ENCODE measurements at places on chromosomes 11 and 22.
A peak's percentile ranks its signal among the peaks of the same experiment; 100 is the strongest.

- DNase-seq, result no peak
These were observed 1.0 kb upstream of the TRIM44 start for GRCh38 chr11:35661534-35661933.

GRCh38 chr22:30289980-30290313, 642 bp upstream of the CASTOR1 start:
- DNase-seq, result no peak

- DNase-seq, result no peak
These were observed 178.6 kb downstream of the MIAT start for GRCh38 chr22:26835929-26836528.

DNA sequence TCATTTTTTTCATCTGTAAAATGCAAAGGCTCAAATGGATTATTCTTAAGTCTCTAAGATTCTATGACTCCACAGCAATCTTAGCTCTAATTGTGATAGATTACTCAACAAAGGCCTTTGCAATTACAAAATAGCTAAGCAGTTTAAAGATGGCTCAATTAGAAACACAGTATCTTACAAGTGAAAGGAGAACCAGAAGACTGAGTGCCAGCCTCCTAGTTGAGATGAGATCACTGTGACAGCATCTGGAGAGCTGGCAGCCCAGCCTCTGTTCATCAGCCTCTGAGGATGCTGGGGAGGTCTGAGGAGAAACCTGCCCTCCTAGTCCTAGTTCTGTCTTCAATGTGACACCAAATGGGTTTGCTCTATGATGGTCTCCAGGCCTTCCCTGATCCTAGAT, 158.4 kb upstream of the NARS2 start:
- no peak for DNase-seq

DNA sequence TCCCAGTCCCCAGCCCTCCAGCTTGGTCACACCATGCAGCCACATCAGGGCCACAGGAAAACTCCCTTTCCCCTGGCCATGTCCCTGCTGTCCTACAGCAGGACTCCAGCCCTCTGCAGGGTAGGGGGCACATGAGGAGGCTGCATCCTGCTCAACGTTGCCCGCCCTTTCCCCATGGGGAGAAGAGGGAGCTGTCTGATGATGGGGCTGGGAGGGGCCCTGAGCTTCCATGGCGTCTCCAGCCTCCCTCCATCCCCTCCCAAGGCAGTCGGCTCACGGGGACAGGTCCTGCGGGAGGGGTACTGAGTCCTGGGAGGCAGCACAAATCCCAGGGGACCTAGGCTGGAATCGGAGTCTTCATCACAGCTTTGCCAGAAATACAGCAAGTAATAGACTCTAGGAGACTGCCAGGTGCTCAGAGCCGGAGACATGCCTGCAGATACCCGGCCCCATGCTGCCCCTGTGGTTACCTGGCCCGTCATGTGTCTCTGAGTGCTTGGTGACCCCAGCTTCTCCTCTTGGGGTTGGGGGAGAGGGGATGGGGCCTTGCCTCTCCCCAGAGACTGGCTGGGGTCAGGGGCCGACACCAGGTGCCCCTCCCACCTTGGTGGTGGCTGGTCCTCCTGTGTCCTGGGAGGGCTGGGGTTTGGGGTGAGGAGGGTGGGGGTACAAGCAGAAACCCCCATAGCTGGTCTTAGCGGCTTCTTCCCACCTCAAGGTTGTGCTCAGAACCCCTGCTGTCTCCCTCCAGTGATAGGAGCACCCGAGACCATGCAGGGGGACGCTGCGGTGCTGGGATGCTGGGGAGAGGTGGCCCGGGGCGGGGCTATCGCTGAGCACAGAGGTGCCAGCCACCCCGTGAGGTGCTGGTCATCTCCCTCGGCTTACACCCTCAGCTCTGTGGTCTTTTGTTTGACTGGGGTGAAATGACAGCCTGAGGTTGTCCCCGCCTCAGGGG, 2.3 kb downstream of the MRGPRE start:
- no peak for DNase-seq

GRCh38 chr11:68275721-68276507, 4.1 kb upstream of the C11orf24 start:
- DNase-seq, result peak; percentile 71

DNA sequence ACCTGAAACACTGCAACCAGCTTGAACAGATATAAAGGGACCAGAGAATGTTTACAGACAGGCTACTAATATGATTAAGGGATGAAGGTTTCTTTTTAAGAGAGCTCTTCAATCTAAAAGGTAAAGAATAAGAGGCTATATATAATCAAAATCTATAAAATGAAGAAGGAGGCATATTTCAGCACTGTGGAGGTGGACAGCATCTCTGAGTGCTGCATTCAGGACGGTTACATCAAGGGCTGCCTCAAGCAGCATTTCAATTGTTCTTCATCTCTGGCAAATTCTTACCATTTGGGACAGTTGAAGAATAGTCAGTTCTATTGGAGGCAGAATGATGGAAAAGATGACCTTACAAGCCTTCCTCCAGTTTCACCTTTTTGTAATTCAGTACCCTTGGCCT, 139.6 kb upstream of the LMO1 start:
- no peak for DNase-seq

- DNase-seq, result no peak
These were observed 946.2 kb downstream of the LRRC4C start for GRCh38 chr11:40513281-40513680.

DNA sequence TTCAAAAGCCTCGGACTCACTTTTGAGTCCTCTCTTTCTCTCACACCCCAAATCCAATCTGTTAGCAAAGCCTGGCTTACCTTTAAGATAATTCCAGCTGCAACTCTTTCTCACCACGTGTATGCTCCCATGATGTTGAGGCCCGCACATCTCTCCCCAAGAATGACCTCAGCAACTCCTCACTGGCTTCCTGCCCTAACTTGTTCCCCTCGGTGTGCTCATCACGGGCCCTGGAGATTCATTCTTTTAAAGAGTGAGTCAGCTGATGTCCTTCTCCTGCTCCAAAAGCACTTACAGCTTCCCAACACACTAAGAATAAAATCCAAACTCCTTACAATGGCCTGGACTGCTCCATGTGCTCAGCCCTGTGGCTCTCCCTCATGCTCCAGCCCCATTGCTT, 1041.3 kb downstream of the OPCML start:
- DNase-seq, result no peak

- DNase-seq, result no peak
These were observed 9.8 kb upstream of the NXPE4 start for GRCh38 chr11:114605370-114605769.

GRCh38 chr11:12319461-12319951, 57.9 kb upstream of the PARVA start:
- no peak for DNase-seq

- DNase-seq, result no peak
These were observed 69.6 kb downstream of the PPP2R1B start for GRCh38 chr11:111696556-111696955.

GRCh38 chr11:125202362-125202880, 37.9 kb downstream of the PKNOX2 start:
- DNase-seq, result no peak

DNA sequence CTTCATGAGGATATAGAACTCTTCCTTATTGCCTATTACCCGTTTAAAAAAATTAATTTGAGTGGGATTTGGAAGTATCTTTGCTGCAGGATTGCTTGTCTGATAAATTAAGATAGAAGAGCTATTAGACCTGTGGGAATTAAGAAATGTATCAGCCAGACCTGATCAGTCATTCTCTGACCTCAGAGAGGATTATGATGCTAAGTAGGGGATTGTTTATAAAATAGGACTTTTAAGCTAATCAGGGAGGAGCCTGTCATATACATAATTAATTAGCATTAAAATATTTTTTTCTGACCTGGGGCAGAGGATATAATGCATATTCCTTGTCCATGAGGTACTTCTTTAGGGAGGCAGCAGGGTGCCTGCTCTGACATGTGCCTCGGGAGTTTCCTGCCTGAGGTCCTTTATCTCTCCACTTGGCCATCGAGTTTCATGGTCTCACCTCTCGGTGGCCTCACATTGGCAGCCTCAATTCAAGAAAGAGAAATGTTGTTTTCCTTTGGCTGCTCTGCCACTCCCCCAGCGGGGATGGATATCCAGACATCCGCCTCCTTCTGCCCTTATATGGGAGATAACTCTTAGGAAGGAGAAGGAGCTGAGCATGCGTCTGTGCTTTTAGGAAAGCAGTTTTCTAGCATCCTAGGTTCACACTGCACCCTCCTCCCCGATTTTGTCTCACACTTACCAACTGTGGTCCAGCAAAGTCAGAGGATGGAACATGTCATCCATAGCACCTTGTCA, 41.1 kb downstream of the DIXDC1 start:
- DNase-seq, result no peak

DNA sequence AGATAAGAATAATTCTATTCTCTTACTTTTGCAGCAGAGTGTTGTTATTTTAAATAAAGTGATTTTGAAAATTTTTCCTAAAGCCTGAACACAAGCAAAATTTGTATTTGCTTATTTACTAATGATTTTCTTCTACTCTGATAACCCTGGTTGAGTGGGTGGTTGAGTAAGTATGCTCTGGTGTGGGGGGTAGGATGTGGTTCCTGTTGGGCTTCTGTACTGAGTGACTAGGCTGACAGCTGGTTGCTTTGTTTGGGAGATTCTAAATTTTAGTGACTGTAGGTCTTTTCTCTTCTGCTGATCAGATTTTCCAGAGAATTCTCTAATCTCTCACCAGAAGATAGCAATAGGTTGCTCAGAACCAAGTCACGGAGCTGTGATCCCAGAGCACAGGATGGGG, 61.6 kb downstream of the METTL15 start:
- no peak for DNase-seq

- DNase-seq, result no peak
These were observed 36.2 kb downstream of the MPPED1 start for GRCh38 chr22:43448048-43448447.

DNA sequence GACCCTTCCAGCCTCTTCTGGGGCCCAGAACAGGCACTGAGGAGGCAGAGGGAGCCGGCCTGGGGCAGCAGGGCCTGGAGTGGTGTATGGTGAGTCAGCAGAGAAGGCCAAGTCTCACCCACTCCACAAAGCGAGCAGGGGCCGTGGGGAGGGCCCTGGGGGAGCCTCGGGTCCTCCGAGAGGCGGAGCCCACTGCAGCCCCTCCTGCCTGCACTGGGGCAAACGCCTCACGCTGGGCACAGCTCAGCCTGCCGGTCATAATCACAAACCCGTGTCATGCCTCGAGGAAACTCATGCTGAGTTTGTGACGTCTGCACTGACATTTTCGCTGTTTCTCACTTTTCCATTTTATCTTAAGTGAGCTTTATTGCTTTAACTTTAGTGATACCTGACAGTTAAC, 38.4 kb downstream of the TOLLIP start:
- peak; percentile 31 for DNase-seq

- no peak for DNase-seq
These were observed 81.3 kb upstream of the CADM1 start for GRCh38 chr11:115585361-115586024.

DNA sequence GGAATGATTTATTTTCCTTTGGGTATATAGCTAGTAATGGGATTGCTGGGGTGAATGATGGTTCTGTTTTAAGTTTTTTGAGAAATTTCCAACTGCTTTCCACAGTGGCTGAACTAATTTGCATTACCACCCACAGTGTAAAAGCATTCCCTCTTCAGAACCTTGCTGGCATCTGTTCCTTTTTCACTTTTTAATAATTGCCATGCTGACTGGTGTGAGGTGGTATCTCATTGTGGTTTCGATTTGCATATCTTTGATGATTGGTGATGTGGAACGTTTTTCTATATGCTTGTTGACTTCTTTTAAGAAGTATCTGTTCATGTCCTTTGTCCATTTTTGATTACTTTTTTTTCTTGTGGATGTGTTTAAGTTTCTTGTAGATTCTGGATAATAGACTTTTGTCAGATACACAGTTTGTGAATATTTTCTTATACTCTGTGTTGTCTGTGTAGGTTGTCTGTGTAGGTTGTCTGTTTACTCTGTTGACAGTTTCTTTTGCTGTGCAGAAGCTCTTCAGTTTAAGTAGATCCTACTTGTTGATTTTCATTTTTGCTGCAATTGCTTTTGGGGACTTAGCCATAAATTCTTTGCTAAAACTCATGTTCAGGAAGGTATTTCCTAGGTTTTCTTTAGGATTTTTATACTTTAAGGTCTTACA, 291.8 kb upstream of the DDI1 start:
- DNase-seq, result no peak

- DNase-seq, result no peak
These were observed 59.3 kb upstream of the IZUMO1R start for GRCh38 chr11:94245121-94245520.

Data from right lobe of liver (tissue), 6 donors.